Hindlimb muscle (tissue), 1 donor: ENCODE measurements at places on chromosomes 11 and 22. TPM values are rescaled to one million over a fixed set of nuclear protein-coding genes. Genes with fewer than 3 reads are reported as not detected.
A peak's percentile ranks its signal among the peaks of the same experiment; 100 is the strongest.

Gene LGALS1
- polyA plus RNA-seq = 1,276 TPM

Gene SLC3A2
- 43.3 TPM for polyA plus RNA-seq

Gene AIP
- 48.1 TPM for polyA plus RNA-seq

Gene ISX
- not detected for polyA plus RNA-seq

Gene CRYBB2
- polyA plus RNA-seq = not detected

Gene OR4C3
- polyA plus RNA-seq = not detected

Gene OR8G1
- not detected for polyA plus RNA-seq

Gene EXPH5
- 0.57 TPM for polyA plus RNA-seq

Gene ZBTB16
- 5.5 TPM for polyA plus RNA-seq

Gene IGF2
- polyA plus RNA-seq = 5,095 TPM

Gene ANGPTL5
- not detected for polyA plus RNA-seq

GRCh38 chr11:134041791-134042696 lies 26.8 kb upstream of the JAM3 start:
- no peak for DNase-seq

DNA sequence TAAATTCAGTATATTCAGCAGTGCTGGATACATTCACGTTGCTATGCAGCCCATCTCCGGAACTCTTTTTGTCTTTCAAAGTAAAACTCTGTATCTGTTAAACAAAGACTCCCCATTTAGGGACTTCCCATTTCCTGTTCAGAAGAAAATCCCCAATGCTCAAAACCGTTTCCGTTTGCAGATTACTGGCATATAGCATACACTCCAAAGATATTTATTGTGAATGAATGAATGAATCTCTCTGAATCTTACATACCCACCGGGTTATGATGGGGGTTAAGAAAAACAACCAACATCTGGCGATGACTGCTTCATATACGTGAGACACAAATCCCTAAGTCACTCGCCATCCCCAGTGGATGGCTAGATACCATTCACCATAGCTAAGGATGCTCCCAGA lies 1.6 kb downstream of the THY1 start:
- DNase-seq = no peak

DNA sequence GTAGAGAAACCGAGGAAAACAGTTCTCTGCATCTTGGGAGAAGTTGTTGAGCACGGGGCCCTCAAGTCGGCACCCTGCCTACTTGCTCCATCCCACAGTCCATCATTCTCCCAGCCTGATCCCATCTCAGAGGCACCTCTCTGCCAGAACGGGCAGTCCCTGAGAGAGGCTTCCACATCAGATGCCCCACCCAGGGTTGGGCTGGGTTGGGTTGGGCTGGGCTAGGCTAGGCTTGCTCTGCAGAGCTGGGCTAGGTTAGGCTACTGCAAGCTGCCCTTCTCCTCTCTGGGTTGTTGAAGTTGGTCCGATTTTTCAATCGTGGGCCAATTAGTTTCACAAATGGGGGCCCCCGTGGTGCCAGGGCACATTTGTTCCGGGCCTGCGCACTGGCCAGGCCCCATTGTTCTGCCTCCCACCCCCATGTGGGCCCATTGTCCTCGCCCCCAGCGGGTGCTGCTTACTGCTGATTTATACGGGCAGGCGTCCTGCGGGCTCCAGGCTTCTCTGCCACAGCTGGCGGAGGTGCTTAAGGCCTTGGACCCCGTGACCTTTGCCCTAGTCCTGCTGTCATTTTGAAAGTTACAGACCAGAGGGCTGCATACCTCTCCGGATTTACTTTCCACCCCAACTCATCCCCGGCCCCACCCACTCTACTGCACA lies 63.7 kb upstream of the NNMT start:
- no peak for DNase-seq

DNA sequence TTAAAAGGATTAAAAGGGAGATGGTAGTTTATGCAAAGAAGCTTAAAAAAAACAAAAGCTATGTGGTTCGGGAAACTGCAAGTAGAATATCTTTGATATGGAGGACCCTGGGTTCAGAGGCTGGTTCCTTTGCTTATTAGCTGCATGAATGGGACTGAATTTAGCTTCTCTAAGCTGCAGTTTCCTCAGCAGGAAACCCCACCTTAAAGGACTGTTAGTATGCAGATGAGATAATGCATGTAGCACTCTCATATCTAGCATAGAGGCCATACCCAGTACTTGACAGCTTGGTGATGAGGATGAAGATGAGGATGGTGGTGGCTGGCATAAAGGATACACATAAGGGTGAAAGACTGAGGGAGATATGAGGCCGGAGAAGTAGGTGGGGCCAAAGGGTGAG lies 134.6 kb downstream of the RRAS2 start:
- no peak for DNase-seq

DNA sequence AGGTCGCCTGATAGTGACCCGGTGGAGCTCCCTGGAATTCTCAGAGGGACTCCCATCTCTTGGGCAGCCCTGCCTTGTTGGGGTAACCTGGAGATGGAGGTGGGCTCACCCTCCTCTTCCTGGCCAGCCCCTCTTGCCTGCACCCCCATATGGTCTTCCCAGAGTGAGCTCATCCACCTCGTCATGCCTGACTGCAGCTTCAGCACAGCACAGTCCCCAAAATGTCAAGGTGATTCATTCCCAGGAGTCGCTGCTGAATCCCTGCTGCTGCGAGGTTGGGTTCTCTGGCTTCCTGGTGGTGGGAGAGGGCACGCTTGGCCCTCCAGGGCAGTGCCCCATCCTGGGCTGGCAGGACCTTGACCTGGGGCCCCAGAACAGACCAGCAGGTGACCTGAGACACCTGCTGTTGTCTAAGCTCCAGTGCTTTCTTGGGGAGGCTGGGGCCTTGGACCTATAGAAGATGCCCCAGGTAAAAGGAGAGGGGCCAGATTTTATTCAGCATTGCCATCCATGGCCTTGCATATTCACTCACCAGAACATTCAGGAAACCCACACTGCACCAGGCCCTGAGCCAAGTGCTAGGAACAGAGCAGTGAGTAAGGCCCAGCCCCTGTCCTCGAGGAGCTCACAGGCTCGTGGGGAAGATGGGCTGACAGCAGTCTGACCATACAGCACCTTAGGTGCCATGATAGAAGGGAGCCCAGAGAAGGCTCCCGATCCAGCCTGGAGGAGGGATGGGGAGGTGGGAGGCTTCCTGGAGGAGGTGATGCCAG lies 72.9 kb downstream of the CACNA1I start:
- no peak for DNase-seq

DNA sequence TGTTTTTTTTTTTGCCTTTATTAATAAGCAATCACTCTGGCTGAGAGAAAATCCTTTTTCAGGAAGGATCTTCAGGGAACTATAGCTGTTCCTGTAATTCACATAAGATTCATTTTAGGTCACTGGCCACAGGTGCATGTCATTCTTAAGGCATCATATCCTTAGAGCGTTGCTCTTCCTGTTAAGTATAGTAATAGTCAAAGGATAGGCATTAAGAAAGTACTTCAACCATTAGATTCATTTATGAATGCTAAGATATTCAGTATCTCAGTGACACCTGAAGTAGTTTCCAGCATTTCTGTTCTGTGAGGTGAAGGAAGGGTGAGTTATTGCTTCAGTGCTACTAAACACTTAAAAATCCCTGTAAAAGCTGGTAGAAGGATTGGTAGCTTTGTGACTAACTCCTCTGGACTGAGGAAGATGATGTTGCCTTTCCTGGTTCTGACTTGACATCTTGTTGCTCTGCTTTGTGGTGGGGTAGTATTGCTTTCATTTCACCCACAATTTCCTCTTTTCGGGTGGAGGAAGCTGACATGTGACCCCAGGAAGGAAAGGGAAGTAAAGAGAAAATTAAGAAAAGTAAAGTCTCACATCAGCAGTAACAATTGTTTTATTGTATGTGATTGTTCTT lies 34.7 kb downstream of the RNF169 start:
- peak; percentile 8 for DNase-seq

DNA sequence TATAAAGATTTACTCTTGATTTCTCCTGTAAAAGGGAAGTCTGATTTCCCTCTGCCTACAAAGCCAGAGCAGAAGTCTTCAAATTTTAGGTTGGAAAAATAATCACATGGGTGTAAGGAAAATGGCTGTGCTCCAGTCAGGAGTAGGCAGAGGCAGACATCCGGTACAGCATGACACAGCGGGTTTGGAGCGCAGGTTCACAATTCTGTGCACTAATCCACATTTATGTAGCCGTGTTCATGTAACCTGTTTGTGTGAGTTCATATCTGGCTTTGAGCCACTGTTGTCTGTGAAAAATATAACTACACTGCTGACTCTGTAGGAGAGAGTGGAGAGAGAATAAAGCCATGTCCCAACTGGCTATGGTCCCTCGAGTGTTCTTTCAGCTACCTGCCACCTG lies 248.0 kb downstream of the CASP12 start:
- no peak for DNase-seq

- DNase-seq = no peak
Observed at GRCh38 chr11:109306322-109306721, 115.7 kb upstream of the C11orf87 start.

GRCh38 chr11:84958295-84958694 lies 668.8 kb downstream of the DLG2 start:
- DNase-seq = peak; percentile 8

DNA sequence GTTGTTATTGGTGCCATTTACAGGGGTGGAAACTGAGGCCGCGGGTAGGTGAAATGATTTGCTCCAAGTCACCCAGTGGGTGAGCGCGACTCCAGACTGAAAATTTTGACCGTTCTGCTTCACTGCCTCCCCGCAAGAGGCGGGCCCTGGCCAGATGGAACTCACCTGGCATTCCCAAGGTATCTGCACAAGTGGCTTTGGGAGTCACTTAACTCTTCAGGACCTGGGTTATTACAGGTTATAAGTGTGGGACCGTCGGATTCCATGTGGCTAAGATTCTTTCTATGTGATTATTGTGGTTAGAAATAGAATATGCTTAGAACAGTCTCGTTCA lies 598 bp downstream of the CABIN1 start:
- DNase-seq = no peak

DNA sequence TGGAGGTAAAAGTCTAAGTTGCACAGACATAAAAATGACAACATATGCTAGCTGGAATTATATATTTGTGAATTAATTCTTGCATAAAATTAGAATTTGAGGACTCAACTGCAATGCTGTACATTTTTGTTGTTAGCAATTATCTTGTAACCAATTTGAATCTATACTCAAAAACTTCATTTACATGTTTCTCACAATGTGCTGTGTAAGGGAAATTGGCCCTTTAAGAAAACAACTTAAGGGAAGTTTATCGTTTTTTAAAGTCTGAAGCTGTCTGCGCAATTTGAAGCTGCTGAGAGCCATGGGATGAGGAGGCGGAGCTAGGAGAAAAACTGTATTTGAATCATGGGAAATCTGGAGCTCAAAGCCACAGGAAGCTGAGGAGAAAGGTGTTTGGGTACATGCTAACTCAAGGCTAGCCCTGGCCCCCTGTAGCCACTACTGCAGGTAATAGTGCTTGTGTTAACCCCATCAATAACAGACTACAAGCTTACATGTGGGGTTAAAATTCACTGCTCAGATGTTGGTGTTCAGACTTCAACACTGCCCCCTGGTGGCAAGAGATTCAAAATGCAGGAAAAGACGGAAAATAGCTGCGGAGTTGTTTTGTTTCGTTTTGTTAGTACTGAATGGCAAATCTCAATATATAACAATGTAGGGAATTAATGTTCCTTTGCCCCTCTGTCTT lies 126.1 kb downstream of the BRD1 start:
- no peak for DNase-seq

DNA sequence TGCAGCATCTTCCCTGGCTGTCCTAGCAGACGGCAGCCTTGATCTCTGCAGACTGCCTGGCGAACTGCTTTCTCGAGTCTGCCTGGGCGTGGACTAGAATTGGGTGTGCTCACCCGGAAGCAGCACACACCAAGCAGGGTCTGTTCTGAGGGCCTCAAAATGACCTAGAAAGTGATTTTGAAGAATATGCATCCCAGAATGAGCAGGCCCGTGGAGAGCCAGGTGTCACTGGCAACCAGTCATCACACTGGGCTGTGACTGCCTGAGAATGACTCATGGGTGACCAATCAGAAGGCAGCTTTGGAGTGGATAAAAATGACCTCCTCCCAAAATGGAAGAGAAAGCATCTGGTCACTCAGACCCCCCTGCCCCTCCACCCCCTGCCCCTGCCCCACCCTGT lies 114.9 kb upstream of the NECTIN1 start:
- no peak for DNase-seq

DNA sequence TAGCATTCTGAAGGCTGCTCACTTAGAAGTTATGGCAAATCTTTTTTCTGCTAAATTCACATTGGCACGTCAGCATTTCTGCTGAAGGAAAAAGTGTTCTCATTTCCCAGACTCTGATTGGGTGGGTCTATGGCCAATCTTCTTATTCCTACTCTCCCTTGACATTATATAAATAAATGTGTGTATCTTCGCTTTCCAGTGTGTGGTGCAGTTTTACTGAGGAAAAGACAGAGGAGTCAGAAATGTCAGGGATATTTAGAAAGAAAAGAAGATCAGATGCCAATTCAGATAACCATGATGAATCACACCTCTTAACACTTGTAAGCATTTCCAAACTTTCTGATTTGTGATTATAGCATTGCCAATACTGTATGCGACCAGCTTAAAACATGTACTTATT lies 3.2 kb upstream of the BDNF start:
- no peak for DNase-seq

GRCh38 chr11:110988671-110989070 lies 256.9 kb upstream of the POU2AF2 start:
- DNase-seq = no peak

- DNase-seq = no peak
Observed at GRCh38 chr11:11213117-11213516, 139.9 kb downstream of the CSNK2A3 start.

GRCh38 chr11:47131136-47131535 lies 45.5 kb downstream of the ARFGAP2 start:
- no peak for DNase-seq

- no peak for DNase-seq
Observed at GRCh38 chr11:119145551-119145950, 3.3 kb upstream of the ABCG4 start.

GRCh38 chr11:414318-414857 lies 411 bp downstream of the SIGIRR start:
- no peak for DNase-seq

- DNase-seq = no peak
Observed at GRCh38 chr11:31809857-31810778, 1.0 kb downstream of the PAX6 start.

DNA sequence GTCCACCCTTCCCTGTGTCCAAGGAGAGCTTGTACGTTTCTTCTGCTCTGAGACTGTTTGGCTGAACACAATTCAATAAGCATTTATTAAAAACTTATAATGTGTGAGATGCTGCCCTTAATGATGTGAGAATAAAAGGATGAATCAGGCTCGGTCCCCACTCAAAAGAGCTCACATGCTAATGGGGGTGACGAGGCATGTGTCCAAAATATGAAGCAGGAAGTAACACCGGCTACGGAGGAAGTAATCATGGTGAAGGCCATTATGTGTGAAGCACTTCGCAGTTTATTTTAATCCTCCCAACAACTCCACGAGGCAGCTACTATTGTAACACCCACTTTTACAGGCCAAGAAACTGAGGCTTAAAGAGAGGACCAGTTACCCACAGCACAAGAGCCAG lies 3.4 kb upstream of the RASD2 start:
- DNase-seq = no peak

GRCh38 chr11:46916286-46917108 lies 1.9 kb downstream of the LRP4 start:
- DNase-seq = peak; percentile 70
